ENCODE measurements at places on chromosomes 13 and 19.

DNA sequence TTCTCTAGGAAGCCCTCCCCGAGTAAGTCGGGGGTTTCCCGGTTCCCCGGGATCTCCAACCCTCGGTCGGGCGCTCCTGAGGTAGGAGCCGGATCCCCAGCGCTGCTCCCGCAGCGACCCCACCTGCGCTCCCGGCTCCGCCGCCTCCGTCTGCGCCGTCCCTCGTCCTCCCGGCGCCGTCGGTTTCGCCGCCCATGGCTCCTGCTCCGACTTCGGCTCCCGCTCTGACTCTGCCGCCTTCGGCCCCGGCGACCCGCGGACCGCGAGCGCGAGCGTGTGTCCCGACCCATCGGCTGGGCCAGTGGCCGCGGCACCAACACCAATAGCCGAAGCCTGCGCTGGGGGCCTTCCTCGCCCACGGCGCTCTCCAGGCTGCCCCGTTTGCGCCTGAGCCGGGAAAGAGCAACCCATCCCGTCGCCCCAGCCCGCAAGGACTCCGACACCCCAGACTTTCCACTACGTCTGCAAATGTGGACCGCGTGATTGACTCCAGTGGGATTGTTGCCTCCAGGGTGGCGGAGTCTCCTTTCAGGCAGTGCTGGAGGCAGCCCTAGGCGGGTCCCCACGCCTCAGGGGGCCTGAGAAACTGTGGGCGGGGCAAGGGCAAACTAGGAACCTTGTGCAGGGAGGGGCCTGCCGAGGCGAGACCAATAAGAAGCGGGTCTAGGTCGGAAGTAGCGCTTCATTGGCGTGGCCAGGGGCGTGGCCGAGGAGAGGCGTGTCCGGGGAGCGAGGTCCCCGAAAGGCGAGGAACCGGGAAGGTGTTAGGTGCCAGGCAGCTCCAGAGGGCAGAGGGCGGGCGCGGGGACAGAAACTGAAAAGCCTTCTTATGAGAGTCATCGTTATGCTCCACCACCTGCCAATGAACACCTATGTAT lies at the start of gene CACTIN:
TSS of gene CACTIN (minus strand) at position 318 of the 878 bp plus-strand sequence. CDS start at position 290, 28 bp downstream.
- DNase-seq = peak; percentile 98

- no peak for DNase-seq
Measured at GRCh38 chr19:6042776-6043726, 65.1 kb upstream of the RANBP3 start.

GRCh38 chr19:50418176-50419021 lies at the start of gene SPIB:
SPIB (plus strand) TSS chr19:50418938; CDS start chr19:50418963, 25 bp downstream.
- no peak for DNase-seq

DNA sequence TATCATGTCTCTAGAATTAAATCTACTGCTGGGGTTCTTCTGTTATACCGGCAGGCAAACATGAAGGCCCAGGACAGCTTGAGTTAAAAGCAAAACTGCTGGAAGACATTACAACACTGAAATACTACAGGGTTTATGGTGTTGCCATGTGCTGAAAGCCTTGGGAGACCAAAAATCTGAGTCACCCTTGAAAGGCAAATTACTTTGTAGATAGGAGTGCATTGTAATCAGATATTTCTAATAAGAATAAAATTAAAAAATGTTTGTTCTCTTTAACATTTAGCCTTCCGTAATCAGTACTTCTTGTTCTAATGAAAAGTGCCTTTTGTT lies 181.3 kb downstream of the PCDH9 start:
- no peak for DNase-seq

DNA sequence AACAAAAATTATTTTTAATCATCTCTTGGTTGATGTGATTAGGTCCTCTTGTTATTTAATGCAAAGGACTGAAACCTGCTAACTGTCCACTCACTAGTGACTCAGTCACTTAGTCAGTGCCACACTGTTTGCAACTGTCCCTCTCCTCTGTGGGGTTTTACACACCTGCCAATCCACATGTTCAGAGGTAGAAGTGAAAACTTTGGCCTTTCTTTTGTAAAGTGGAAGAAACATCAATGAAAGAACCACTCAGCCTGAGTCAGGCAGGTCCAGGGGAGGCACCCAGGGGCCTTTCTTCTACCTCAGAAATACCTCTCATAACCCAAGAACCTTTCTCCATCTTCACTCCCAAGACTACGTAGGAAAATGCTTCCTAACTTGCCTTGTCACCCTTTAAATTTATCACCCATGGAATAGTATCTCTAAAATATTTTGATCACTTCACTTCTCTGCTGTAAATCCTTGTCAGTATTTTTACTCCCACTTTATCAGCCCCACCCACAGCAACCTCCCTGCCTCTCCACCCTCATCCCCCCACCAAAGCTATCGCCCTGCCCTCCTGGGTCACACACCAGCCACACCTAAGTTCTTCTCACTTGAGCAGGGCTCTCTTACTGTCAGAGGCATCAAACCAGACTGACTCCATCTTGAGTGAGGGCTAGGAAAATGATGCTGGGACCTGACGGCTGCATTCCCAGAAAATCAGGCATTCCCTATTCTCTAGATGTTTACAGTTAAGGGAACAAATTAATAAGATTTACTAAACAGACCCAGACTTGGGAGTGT lies 29.6 kb upstream of the EEF1AKMT1 start:
- DNase-seq = peak; percentile 14

DNA sequence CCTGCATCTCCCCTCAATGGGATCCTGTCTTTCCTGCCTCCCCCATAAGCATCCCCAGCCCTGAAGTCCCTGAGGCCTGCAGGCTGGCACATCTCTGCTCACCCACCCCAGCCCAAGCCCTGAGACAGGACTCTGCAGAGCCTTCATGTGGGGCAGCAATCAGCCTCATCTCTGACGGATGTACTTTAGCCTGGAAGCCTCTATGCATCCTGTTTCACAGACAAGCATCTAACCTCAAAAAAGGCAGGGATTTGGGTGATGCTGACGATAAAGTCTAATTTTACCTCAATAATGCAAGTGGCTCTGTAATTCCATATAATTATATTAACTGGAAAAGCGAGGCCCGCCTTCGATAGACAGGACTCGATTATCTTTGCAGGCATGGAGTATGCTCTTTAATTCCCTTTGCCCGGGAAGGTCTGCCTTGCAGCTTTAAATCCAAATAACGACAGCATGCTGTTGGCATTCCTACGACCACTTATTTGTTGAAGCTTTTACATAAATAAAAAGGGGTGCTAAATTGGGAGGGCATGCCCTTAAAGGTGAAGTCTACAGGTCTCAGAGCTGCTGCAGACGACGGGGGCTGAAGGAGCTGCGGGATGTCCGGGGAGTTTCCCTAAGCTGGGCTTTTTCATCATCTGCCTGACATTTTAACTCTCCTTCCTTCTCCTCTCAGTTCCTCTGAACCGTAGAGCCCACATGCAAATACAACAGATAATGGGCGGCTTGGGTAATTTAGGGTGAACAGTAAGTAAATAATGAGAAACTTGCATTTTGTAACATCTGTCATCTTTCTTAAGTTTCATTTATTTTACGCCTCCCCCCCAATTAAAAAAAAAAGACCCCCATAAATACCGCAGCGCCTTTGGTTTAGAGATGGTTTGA lies 211.5 kb downstream of the URI1 start:
- no peak for DNase-seq

DNA sequence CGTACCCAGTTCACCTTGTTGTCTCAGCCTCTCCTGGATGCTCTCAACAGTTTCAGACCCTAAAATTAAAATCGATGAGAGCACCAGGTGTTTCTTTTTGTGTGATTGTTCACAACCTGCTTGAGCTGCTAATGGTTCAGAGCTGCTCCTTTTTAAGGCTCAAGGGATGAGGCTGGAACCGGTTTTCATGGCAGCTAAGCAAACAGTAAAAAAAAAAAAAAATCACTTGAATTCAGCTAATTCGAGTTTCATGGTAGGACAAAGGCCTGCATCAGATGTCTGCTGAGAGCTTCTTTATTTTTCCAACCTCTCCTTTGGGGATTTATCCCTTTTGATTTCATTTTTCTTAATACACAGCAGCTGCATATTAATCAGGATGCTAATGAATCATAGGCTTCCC lies 6.5 kb downstream of the SYCE2 start:
- no peak for DNase-seq

- peak; percentile 21 for DNase-seq
Measured at GRCh38 chr13:46367617-46368327, 19.3 kb downstream of the RUBCNL start.

DNA sequence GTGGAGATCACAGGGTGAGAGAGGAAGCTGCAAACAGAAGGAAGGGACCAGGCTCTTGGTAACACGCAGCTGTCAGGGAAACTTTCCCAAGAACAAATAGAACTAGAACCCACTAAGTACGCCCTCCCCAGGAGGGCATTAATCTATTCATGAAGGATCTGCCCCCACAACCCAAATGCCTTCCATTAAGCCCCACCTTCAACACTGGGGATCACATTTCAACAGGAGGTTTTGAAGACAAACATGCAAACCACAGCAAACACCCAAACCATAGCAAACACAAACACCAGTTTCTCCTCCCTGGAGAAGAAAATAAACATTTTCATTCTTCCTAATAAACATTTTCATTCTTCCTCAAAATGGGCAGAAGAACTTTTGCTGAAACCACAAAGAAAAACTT lies 329.6 kb downstream of the EFNB2 start:
- no peak for DNase-seq

GRCh38 chr13:99119656-99120055 lies 81.0 kb upstream of the UBAC2 start:
- no peak for DNase-seq

- no peak for DNase-seq
Measured at GRCh38 chr13:102244607-102245227, 157.1 kb downstream of the FGF14 start.

DNA sequence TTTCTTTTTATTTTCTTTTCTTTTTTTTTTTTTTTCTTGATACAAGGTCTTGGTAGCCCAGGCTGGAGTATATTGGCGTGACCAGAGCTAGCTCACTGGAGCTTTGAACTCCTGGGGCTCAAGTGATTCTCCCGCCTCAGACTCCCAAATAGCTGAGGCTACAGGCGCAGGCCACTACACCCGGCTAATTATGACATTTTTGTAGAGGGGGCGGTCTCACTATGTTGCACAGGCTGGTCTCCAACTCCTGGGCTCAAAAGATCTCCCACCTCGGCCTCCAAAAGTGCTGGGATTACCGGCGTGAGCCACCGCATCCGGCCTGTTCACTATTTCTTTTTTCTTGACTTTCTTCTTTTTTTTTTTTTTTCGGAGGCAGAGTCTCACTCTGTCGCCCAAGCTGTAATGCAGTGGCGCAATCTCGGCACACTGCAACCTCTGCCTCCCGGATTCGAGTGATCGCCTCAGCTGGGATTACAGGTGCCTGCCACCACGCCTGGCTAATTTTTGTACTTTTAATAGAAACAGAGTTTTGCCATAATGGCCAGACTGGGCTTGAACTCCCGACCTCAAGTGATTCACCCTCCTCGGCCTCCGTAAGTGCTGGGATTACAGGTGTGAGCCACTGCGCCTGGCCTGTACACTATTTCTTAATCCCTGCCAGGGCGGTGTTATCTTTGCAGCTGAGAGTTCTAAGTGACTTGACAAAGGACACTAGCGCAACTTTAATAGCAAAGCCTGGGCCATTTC lies 37.1 kb upstream of the LSM14A start:
- DNase-seq = no peak

GRCh38 chr19:18669524-18669817 lies 14.0 kb upstream of the CRTC1 start:
- no peak for DNase-seq

DNA sequence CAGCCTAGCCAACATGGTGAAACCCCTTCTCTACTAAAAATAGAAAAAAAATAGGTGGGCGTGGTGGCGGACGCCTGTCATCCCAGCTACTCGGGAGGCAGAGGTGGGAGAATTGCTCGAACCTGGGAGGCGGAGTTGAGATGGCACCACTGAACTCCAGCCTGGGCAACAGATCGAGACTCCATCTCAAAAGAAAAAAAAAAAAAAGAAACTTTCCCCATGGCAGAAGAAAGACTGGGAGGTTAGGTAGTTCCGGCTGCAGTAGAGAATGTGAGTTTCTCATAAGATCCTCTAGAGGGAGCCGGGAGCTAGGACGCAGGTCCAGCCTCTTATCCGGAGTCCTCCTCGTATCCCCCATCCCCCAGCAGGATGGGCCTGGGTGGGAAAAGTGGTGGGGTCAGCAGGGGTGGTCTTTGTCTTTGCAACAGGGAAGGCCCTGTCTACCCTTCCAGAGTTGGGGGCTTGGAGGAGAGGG lies 13.2 kb upstream of the CREB3L3 start:
- DNase-seq = peak; percentile 79

DNA sequence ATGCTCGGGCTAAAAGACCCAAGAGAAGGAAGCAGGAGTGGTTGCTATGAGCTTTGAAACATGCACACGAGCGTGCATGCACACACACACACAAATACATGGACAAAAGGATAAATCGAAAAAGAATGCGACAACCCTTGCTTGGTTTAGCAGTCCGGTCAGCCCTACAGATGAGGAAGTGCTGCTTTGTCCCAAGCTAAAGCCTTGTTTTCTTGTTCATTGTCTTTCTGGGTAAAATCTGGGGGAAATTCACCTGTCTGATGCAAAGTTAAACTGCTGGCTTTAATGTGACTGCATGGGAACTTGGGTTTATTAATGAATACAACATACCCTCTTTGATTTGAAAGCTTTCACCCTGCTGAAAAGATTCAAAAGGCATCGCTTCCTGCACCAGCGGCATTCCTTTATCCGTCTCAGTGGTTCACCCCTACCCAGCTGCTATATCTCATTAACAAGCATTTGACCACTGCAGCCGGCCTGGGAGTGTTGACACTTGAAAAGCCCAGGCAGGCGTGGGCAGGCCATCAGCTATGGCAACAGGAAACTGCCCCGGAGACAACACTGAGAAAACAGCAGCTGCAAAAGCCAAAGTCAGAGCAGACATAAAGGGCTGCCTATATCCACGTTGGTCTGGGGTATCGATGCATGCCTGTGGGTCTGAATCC lies 301.7 kb downstream of the NDFIP2 start:
- DNase-seq = peak; percentile 64

GRCh38 chr19:18847549-18848463 lies 16.0 kb downstream of the UPF1 start:
- DNase-seq = no peak

DNA sequence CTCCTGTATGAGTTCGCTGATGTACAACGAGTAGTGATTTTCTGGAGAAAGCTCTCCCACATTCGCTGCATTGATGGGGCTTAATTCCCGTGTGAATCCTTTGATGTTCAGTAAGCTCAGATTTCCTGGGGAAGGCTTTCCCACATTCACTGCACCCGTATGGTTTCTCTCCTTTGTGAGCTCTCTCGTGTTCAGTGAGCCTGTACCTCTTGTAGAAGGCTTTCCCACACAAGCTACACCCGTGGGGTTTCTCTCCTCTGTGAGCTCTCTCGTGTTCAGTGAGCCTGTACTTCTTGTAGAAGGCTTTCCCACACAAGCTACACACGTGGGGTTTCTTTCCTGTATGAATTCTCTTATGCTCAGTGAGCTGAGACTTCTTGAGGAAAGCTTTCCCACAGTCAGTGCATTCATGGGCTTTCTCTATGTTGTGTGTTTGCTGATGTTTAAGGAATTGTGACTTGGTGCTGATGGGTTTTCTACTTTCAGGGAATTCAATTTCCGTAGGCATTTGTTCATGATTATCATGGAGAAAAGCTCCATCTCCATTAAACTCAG lies 3.5 kb upstream of the ZNF577 start:
- no peak for DNase-seq
